CD8-positive, alpha-beta memory T cell (primary cell): ENCODE measurements at places on chromosomes 4 and X.

- DNase-seq: no peak
Measured at GRCh38 chr4:58561170-58561569, 1451.0 kb upstream of the IGFBP7 start.

- DNase-seq: no peak
Measured at GRCh38 chr4:126856906-126857305, 775.9 kb upstream of the INTU start.

- DNase-seq: no peak
Measured at GRCh38 chr4:176805155-176805554, 12.4 kb upstream of the VEGFC start.

DNA sequence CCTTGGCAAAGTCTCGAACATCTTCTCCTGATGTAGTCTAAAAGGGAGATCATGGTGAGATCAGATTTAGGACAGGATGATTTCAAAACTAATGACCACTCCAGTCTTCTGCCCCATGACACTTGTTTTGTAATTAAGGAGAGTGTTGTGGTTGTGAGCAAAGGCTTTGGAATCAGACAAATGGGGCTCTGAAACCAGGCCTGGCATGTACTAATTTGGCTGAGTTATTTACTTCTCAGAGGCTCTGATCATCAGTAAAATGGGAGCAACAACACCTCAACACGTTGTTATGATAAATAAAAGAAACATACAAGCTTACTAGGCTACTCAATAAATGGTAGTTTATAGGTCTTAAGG is 106.9 kb upstream of the FTHL17 start:
- no peak for DNase-seq

DNA sequence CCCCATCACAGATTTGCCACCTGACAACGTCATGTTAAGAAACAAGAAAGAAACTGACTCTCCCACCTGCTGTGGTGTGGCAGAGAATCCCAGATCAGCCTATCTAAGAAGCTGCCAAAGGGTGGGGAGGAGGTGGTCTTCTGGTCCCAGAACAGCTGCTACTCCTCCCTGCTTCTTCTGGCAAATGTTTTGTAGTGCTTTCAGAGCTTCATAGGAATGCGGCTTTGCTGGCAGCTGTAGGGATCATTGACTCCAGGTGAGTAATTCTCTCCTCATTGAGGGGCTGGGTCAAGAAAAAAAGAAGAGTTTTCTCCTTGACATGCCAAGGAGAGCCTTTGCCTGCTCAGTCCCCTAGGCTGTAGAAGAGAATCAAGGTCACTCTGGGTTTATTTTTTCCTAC is 23.3 kb downstream of the NRK start:
- no peak for DNase-seq

DNA sequence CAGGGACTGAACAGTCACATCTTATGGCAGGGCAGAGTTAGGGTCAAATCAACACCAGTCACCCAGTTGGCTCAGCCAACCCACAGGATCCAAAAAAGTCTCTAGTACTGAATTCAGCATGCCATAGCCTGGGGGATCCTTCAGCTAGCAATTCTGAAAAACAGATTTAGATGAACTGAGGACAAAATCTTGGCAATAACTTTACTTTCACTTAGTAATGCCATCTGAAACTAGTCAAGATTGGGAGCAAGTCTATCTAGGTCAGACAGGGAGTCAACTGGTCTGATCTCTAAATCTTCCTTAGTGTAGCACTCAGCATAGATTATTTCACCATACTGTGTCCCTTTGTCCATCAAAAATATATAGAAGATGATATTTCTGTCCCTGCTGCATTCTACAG is 76.0 kb downstream of the HHIP start:
- DNase-seq: no peak

- no peak for DNase-seq
Measured at GRCh38 chrX:149069899-149070298, 435.2 kb downstream of the IDS start.

GRCh38 chr4:176230836-176231235 is 35.5 kb upstream of the SPATA4 start:
- DNase-seq: no peak
